Muscle of back (tissue), 13 donors: ENCODE measurements at places on chromosomes 5 and 9.

DNA sequence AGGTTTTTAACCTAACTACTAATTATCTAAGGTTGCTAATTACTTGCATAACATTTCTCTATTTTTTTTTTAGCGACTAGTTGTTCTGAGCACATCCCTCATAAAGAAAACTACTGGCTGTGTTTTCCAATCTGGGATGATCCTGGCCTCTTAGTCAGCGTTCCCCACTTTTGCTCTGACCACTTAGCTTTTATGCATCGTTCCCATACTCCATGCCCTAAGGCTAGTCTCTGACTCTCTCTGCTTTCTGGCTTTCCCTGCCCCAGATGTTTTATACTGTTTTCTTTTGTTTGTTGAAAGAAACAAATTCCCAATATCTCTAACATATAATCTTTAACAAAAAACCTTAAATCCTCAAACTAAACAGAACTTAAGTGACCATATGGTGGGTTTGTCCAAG lies 217.9 kb downstream of the SPATA31D1 start:
- no peak for DNase-seq

GRCh38 chr9:89488131-89488530 lies 9.8 kb downstream of the SEMA4D start:
- no peak for DNase-seq

DNA sequence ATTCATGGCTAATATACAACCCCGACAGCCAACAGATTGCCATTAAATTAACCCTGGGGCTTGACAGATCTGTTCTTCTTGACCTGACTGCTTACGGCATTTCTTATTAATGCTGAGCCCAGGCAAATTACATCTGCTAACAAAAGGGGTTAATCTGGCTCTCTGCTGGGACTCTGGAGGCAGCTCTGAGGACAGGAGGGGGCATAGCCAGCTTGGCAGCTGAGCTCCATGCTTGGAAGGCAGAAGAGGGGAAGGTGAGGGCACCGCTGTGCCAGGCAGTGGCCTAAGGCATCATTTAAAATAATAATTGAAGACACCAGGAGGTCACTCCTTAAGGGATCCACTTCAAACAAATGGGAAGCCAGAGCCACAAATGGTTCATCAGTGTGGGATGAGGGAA lies 126.0 kb upstream of the GPR151 start:
- DNase-seq: no peak

- DNase-seq: peak; percentile 62
Measured at GRCh38 chr5:142145106-142145900, 36.7 kb downstream of the NDFIP1 start.

- no peak for DNase-seq
Measured at GRCh38 chr5:139789116-139789844, 6.3 kb upstream of the PSD2 start.

DNA sequence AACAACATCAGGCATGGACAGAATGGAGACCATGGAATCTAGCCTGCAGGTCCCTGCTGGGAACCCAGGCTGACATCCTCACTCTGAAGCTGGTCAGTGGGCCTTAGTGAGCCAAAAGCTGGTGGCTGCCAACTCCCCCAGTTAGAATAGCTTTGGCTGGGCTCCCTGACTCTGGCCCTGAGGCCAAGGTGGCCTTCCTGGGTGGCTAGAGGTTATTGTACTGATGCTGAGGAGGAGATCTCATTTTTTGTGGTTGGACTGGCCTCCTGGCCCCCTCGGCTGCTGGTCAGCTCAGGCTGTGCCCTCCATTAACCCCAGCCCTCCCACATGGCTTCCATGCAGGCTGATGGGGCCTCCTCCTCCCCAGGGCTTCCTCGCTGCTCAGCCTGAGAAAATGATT lies 101.2 kb upstream of the PANK3 start:
- DNase-seq: no peak

GRCh38 chr9:4836676-4837075 lies 43.9 kb downstream of the RCL1 start:
- no peak for DNase-seq

DNA sequence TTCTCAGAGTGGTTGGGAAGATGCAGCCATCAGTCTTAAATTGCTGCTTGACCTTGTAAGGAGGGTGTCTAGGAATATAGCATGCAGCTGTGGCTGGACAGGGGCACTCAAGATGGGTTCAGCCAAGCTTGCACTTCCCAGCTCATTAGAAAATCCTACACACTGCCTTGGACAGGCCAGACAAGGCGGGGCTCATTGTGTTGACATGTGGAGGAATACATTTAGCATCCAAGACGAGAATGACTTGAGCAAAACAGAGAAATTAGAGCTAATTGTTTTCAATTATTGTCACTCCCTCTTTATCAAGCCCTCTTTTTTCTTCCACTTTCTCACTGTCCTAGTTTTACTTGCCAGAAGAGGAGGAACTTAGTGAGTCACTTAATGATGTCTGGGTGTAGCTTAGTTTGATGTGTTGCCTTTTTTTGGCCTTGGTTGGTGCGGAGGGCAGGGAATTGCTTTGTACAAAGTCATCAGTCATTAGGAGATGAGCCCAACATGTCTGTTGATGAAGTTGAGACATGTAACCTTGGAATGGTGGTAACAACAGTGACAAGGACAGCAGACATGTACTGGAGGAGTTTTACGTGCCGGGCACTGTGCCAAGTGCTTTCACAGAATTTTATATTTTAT lies 1219.3 kb upstream of the WWC1 start:
- peak; percentile 27 for DNase-seq

DNA sequence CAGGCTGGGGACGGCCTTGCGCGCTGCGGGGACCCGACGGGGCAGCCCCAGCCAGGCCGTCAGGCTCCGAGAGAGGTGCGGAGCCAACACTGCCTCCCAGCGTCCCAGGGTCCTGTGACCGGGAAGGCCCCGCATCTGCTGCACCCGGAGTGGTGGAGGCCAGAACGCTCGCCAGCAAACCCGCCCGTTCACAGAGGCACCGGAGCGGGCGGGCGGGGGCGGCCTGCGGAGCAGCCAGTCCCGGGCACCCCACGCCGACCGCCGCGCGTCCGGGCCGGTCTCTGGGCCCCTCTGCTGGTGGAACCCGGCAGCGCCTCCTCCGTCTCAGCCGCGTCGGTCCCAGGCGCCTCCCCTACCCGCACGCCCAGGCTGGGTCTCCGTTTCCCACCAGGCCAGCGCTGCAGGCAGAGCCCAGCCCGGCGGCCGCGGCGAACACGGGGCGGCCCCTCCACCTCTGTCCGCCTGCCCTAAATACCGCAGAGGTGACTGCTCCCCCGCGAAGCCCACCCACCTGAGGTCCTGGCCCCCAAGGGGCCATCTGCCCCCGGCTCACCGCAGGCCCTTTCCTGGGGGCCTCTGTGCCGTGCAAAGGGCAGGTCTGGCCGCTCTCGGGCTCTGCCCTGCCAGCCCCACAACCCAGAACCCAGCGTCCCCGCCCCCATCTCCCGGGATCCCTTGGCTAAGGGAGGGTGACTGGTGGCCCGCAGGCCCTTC lies 15.9 kb downstream of the EXD3 start:
- peak; percentile 87 for DNase-seq

- DNase-seq: no peak
Measured at GRCh38 chr9:103245369-103245768, 250.2 kb downstream of the CYLC2 start.

DNA sequence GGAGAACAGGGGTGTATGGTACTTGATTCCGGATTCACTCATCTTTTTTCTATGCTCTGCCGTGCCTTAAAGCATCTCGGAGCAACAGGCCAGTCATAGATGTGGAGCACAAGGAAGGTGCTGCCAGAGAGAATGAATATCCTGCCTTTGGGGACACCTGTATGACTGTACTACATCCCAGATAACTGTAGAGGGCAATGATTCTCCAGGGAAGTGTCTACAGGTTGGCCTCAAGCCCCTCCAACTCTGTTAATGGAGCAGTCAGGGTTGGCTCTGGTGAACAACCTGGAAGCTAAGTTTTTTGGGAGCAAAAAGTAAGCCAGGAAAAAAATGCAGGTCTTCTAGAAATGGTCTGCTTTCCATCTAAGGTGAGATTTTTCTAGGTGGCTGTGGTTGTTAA lies 71.0 kb downstream of the NREP start:
- no peak for DNase-seq

DNA sequence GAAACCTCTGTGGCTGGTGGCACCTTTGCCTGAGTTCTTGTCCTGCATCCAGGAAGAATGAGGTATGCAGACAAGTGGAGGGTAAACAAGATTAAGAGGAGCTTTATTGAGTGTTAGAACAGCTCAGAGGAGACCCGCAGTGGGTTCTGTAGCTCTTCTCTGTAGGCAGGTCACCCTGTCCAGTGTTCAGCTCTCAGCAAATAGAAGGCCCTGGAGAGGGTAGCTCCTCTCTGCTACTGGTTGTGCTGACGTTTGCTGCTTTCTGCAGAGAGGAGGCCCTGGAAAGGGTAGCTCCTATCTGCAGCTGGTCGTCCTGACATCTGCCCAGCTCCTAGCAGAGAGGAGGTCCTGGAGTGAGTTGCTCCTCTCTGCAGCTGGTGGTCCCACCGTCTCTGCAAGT lies 96.8 kb upstream of the CCDC112 start:
- no peak for DNase-seq

DNA sequence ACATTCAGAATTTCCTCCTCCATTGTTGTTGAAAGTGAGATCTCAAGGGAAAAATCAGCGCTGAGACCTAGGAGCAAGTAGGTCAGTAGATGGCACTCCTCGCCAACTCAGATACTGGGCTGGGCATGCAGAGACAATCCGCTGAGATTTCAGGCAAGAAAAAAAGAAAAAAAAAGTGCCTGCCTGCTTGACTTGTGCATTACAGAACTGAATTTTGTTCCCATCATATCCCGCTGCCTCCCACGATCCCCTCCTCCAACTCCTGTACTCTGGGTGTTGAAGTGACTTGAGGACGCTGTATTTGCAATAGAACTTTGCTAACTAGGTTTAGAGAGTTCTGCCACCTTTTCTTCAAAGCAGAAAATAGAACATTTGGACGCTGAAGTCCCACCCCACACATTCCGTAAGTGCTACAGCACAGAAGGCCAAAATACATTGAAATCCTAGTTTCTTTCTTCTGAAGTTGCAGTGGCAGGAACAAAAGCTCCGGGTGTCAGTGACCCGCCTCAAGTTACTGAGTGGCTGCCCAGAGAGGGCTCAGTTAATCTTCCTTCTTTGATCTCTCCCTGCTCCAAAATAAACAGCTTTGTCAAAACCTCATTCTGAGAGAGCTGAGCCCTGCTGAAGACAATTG lies 265.8 kb downstream of the MLLT3 start:
- DNase-seq: peak; percentile 53

DNA sequence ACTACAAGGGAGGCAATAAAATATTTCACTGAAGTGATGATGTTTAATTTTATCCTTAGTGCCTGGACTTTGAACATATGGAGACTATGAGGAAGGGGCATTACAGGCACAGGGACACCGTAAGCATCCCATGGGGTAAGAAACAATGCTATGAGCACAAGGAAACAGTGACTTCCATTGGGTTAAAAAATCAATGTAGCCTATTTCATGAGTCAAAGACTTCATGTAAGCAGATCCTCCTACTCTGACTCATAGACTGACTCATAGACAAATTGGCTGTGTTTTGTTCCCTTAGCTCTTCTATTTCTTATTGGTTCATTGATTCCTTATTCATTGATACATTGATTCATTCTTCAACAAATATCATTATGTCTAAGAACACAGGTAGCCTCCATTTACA lies 351.0 kb downstream of the PRELID2 start:
- DNase-seq: no peak

DNA sequence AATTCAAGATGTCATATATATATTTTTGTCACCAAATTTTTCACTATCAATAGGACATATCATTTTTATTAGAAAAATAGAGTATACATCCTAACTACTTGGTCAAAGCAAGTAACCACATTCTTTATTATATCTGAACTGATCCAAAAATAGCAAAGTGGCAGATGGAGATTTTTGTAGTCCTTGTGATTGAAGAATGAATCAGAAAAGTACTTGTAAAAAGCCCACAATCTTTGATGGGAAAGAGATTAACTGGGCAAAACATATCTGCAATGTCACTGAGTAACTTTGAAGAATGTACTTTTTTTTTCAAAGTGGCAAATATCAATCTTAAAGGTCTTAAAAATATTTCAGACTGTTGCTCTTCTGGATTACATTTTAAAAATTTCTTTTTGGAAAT lies 1040.6 kb upstream of the SEMA6A start:
- DNase-seq: no peak

DNA sequence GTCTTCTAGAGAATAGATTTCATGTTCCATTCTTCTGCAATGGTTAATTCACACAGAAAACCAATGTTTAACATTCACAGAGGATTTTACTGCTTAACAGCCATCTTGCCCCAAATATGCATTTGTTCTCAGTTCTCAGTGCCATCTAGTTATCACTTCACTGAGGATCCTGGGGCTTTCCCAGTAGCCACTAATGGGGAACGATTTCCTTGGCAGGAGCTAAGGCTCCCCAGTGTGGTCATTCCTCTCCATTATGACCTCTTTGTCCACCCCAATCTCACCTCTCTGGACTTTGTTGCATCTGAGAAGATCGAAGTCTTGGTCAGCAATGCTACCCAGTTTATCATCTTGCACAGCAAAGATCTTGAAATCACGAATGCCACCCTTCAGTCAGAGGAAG lies 3.4 kb downstream of the ERAP2 start:
- no peak for DNase-seq

DNA sequence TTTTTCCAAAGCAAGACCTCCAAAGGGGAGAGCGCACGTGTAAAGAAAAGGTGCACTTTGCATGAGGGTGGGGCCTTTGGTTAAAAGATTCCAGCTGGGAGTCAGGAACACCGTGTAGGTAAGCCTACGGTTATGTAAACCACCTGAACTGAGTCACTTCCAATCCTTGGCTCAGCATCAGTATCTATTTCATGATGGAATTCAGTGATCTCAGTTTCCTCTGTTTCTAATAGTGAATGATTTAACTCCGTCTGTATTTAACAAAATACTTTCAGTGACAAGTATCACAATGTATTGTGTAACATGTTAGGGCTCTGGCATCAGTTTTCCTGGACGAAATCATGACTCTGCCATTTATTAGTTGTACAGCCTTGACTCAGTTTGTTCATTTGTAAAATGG lies 1.3 kb upstream of the SVEP1 start:
- no peak for DNase-seq

GRCh38 chr5:99827136-99827535 lies 708.0 kb upstream of the FAM174A start:
- DNase-seq: no peak

DNA sequence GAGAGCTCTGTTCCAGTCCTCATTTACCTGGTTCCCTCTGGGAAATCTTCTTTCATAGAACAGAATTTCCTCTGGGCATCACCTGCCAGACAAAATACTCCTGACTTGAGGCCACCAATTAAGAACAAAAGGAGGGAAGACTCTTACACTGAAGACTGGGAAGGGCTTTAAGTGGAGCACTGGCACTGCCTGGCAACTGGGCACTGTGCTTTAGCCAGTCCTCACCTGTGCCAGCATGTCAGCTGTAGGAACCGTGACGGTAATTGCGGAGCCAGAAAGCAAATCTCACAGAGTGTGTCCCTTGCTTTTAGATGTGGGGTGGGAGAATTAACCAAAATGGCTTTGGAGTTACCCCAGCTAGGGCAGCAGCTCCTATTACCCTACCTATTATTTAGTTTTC lies 40.6 kb downstream of the FAM219A start:
- no peak for DNase-seq

- no peak for DNase-seq
Measured at GRCh38 chr5:176438959-176439757, 9.0 kb upstream of the FAF2 start.

GRCh38 chr9:124805186-124805585 lies 28.3 kb downstream of the OLFML2A start:
- DNase-seq: peak; percentile 23

- DNase-seq: peak; percentile 68
Measured at GRCh38 chr5:68534131-68534940, 318.8 kb downstream of the PIK3R1 start.

GRCh38 chr5:170269579-170269978 lies 28.0 kb downstream of the LCP2 start:
- DNase-seq: no peak

- DNase-seq: no peak
Measured at GRCh38 chr5:172607213-172607793, 33.8 kb upstream of the NEURL1B start.
